Activated CD4-positive, alpha-beta T cell treated with anti-CD3 and anti-CD28 coated beads, Interleukin-2, Interleukin-6, amounts not matched to agents 100 ng/mL and 50 ng/mL, durations not matched to agents 16 hours and 8 hours (primary cell): ENCODE measurements at places on chromosomes 13 and 19.

GRCh38 chr13:107231944-107232343 lies 664.0 kb upstream of the ARGLU1 start:
- DNase-seq = no peak

- DNase-seq = no peak
Measured at GRCh38 chr13:108185223-108185622, 30.1 kb downstream of the LIG4 start.

DNA sequence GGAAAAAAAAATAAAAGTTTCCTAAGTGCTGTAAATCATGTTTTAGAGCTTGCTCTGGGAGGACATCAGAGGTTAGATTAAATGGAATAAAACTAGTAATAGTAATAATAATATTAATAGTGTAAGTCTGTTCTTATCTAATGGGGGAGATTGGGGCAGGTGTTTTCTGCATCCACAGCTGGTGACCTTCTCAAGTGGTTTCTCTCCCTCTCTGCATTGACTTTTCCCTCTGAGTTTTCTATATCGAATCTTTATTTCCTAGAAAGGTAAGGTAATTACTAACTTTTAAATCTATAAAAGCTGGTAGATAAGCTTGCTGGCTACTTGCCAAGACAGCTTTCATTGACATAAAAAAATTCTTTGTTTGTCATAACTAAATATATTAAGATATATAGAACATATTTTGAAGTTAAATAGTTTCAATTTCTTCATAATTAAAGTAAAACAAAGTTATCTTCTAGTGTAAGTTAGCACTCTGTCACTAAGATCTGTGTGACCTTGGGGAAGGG lies 49.6 kb upstream of the DIAPH3 start:
- no peak for DNase-seq

- DNase-seq = no peak
Measured at GRCh38 chr19:12973236-12973635, 3.9 kb downstream of the DAND5 start.

- no peak for DNase-seq
Measured at GRCh38 chr13:100665403-100665802, 9.2 kb downstream of the TMTC4 start.
